AG09309 (cell line): ENCODE measurements at places on chromosomes 11 and 22.

DNA sequence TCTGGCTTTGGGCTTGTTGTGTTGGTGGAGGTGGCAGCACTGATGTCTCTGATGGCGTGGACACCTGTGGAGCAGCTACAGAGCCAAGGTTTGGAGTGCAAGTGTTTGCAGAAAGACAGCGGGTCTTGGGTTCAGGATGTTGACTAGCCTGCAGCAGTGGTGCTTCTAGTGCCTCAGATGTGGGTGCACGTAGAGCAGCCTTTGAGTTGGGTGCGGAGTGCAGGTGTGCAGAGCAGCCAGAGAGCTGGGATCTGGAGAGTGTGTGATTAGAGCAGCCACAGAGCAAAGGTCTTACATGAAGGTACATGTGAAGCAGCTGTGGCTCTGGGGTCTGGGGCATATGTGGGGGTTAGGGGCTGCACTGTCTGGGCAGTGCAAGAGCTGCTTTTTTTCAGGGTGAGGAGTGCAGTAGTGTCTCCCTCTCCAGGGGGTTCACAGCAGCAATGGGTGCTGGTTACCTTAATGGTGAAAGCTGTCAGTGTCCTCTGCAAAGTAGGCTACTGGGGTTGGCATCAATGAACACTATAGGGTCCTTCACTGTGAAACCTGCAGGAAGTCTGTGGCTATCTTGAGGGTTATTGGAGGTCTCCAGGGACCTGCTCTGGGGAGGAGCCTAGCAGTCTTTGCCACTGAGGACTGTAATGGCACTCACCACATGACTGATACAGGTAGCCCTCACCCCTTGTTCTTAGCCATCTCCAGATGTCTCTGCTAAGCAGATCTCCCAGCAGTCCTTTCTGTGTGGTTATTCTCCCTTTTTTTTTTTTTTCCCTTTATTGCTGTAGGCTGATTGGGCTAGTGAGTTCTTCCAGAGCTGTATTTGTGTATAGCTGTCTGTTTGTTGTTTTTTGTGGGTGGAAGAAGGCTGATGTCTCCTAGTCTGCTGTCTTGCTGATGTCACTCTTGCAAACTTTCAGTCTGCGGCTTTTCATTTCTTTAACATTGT lies 14.3 kb downstream of the BIRC2 start:
- DNase-seq = no peak

GRCh38 chr11:128857341-128857740 lies 9.8 kb downstream of the KCNJ1 start:
- no peak for DNase-seq

- no peak for DNase-seq
Observed at GRCh38 chr11:78542007-78542406, 32.7 kb downstream of the NARS2 start.

GRCh38 chr11:16612566-16613261 lies 125.7 kb upstream of the C11orf58 start:
- no peak for DNase-seq

DNA sequence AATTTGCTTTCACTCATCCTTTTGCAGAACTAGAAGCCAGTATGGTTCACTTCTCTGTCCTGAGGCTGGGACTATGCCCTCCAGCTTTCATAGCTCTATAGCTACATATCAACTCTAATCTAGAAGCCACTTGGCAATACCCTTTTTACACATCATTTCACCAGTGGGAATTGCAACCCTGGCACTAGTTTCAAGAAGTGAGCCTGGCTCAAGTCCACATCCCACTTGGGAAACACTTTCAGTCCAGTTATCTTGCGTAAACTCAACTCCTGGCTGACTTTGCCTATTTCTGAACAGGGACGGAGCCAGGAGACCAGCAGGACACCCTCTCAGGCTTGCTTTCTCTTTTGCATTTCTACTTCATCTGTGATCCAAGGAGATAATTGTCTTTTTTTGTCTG lies 19.9 kb upstream of the FAT3 start:
- DNase-seq = no peak

- DNase-seq = no peak
Observed at GRCh38 chr11:66904055-66904454, 47.2 kb downstream of the LRFN4 start.

DNA sequence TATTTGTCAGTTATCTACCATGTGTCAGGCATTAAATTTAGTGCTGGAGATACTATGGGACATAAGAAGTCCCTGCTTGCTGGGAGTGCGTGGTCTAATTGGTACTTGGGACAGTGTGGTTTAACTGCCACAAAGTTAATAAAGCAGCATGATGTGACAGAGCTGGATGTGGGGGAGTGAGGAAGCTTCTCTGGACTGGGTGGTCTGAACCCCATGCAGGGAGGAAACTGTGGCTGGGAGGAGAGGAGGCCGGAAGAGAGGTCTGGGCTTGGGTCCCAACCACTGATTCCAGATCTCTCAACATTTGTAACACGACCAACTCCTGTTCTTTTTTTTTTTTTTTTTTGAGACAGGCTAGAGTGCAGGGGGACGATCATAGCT lies 37.1 kb downstream of the ST3GAL4 start:
- DNase-seq = no peak

DNA sequence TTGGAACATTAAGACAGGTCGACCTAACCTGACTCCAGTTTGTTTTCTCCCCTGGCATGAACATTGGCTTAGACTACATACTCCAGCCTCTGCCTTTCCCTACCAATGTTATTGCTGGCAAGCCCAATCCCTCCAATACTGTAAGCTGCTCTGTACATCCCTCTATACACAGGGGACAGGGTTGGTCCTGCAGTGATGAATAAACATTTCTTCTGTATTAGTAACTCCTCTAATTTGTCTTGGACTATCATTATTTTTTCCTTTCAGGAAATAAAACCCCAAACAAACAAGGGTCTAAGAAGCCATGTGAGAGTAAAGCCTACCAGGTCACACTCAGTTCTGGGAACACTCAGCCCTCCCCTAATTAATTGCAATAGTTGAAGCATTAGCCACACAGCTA lies 35.1 kb upstream of the FJX1 start:
- no peak for DNase-seq

GRCh38 chr11:95575517-95575916 lies 214.1 kb downstream of the FAM76B start:
- DNase-seq = no peak

- DNase-seq = no peak
Observed at GRCh38 chr11:44221992-44222391, 87.9 kb downstream of the ALX4 start.

GRCh38 chr11:95760941-95761340 lies 28.6 kb downstream of the FAM76B start:
- no peak for DNase-seq

DNA sequence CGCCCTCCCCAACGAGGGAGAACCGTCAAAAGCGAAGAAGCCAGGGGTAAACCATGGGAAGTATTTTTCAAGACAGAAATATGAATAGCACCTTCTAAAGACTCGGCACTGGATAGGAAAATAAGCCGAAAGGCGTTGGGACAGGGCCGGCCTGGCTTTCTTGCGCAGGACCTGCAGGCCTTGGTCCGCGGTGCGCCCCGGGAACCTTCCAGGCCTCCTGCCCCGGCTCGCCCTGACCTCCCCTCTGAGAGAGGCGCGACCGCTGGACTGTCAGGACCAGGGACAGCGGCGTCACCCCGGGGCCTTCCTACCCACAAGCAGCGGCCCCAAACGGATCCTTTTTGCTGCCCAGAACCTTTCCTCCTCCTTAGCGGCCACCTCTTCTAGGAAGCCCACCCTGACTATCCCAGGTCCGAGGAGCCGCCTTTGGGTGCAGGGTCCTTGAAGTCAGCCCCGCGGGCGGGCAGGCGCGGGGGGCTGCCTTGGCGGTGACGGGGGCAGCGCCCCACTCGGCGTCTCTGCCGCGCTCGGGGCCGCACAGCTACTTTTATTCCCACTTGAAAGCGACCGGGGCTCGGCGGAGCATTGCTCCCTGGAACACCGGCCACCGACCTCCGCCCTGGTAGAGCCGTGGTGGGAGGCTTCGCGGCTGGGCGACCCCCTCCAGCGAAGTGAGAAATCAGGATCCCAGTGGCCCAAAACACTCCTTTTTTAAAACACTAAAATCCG lies 650 bp upstream of the MAPK11 start:
- DNase-seq = no peak

DNA sequence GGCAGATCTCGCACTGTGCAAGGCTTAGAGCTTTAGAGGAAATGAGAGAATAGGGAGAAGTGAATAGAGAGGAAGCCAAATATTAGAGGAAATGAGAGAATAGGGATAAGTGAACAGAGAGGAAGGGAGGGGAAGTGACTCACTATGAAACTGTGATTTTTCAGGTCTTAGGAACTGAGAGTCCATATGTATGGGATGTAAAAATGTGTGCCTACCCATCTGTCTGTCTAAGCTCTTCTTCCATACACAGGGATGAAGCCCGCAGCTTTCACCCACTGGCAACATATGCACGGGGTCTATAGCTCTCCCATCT lies 6.4 kb upstream of the CCDC86 start:
- no peak for DNase-seq

- DNase-seq = no peak
Observed at GRCh38 chr22:39463931-39464390, 7.1 kb downstream of the MGAT3 start.

DNA sequence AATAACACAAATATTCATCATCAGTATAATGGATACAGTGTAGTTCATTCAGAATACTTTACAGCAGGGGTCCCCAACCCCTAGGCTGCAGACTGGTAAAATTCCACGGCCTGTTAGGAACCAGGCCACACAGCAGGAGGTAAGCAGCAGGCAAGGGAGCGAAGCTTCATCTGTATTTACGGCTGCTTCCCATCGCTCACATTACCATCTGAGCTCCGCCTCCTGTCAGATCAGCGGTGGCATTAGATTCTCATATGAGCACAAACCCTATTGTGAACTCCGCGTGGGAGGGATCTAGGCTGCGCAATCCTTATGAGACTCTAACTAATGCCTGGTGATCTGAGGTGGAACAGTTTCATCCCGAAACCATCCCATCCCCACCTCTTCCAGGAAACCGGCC lies 125.1 kb downstream of the SERGEF start:
- DNase-seq = no peak

GRCh38 chr22:35154937-35155387 lies 89.0 kb downstream of the ISX start:
- peak; percentile 8 for DNase-seq

DNA sequence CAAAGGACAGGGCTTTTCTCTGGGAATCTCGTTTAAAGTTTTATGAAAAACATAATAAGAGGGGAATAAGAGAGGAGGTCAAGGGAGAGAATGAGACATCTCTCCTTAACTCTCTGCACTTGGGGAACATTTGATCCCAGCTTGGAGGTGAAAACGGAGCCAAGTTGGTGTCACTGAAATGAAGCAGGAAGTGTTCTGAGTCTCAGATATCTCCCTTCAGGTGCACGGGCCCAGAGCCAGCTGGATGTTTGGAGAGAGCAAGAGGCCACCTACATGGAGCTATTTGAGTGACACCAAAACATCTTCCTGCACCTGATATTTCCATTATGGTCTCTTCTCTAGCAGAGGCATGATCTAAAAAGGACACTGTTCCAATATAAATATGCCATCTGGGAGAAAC lies 85.7 kb downstream of the BLID start:
- no peak for DNase-seq
